ENCODE measurements at places on chromosomes 5 and 9.

GRCh38 chr5:65892801-65893200 lies 33.6 kb upstream of the ERBIN start:
- DNase-seq = no peak

DNA sequence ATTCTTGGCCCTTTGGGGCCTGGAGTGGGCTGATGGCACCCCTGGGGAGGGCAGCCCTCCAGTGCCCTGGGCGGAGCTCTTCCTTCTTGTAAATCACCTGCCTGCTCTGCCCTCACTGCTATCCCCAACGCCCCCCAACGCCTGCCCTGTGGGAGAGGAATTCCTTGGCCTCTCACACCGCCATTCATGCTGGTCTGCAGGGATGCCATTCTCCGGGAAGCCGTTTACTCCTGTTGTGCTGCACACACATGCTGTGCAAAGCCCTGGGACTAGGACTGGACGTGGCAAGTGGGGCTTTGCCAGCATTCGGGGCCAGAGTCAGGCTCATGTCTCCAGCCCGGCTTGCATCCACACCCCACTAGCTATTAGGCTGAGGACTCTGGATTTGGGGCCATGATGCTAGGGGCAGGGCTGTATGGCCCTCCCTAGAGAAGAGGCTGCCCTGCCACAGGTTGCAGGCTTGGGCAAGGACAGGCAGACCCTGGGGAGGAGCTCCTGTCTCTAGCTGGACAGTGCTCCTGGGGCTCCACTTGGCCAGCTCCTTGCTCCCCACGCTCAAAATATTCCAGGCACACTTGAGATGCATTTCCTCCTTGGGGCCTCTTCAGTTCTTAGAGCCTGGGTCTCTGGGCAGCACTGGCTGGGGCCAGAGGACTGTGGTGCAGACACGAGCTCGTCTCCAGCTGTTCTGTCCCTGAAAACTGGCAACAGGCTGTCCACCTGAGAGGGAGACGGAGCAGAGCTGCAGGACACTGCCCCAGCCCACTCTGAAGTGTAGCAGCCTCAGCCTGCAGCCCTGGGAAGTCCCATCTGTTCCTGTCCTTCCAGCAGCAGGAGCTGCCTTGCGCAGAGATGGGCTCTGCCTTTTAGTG lies 226.9 kb downstream of the CACNA1B start:
- DNase-seq = no peak

GRCh38 chr9:114250648-114251047 lies 72.2 kb upstream of the ORM1 start:
- DNase-seq = no peak

DNA sequence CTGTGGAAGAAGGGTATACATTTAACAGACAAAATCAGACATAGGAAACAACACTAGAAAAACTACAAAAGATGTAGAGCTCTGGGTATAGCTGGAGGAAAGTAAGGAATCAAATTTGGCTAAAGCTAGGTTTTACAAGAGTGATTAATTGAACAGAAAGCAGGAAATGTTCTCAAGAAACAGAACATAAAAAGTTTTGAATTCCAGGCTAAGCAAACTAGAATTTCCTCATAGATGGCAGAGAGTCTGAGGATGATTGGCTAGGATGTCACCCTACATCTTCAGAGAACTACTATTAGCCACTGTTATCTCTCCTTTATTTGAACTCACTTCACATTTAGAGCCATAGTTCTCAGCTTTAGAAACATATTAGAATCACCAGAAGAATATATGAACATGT lies 502.1 kb upstream of the PAPPA start:
- DNase-seq = no peak

- DNase-seq = no peak
Observed at GRCh38 chr5:10352430-10353240, 860 bp upstream of the MARCHF6 start.

- DNase-seq = no peak
Observed at GRCh38 chr5:107887166-107887943, 216.6 kb upstream of the EFNA5 start.

DNA sequence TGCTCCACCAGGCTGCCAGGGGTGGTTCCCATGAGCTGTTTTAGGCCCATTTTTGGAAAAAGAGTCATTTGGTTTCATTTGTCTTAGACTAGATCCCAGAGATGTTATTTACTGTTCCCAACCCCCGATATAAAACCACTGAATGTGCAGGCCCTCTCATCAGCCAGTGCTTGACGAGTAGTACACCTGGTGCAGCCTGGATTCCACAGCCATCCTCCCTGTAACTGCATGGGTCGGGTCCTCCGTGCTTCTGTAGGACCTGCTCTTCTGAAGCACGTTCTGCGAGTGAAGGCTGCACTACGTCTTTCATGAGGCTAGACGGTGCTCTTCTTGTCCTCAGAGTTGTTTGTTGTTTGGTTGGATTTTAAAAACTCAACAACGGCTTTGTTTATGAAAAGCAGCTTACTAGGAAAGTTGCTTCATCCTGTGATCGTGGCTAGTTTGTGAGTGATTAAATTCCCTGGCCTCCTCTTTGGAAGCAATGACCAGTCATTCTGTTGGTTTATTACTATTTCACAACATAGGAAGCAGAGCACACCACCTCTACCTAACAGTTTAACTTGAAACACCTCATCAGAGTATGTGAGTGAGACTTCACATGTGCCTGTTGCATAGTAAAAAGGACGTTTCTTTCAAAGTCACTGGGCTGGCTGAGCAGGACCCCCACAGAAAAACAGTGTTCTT lies 135.2 kb downstream of the AOPEP start:
- no peak for DNase-seq

- DNase-seq = no peak
Observed at GRCh38 chr5:155649666-155650065, 636.1 kb downstream of the KIF4B start.

DNA sequence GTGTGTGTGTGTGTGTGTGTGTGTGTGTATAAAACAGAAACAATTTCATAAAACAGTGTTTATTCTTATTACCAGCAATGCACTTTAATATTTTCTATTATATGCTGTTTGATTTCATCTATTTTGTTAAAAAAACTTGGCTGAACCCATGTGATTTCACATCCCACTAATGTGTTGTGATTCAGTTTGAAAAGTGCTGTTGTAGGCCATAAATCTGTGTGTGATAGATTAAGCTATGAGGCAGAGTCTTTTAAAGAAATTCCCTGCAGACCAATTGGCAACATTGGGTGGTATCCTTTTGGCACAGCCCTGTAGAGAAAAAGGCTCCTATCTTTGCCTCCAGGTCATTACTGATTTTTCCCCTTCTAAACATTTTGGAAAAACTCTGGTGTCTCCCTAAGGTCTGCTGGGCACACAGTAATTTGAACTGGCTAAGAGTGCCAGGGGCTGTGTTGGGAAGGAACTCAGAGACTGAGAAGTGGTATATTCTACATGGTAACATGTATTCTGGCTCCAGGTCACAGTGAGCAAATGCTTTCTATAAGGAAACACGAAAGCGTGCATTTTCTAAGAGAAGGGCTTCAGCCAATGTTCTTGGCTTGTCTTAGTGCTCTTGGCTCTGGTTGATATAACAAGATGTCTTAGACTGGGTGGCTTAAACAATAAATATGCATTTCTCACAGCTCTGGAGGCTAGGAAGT lies 4.5 kb downstream of the CAMK4 start:
- DNase-seq = no peak

DNA sequence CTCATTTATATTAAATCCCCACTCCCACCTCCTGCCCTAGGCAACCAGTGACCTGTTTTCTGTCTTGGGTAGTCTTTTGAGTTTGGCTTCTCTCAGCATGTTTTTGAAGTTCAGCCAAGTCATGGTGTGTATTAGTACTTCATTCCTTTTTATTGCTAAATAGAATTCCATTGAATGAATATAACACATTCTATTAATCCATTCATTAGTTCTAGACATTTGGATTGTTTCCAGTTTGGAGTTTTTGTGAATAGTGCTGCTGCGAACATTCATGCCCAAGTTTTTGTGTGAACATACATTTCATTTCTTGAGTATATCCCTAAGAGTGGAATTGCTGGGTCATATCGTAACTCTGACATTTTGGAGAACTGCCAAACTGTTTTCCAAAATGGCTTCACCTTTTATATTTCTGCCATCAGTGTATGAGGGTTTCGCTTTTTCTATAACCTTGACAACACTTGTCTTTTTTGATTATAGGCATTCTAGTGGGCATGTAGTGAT lies 2.7 kb downstream of the ZNF346 start:
- DNase-seq = no peak

GRCh38 chr9:89744730-89745129 lies 139.9 kb downstream of the GADD45G start:
- no peak for DNase-seq

GRCh38 chr9:76531231-76531780 lies 72.3 kb downstream of the GCNT1 start:
- DNase-seq = no peak

- no peak for DNase-seq
Observed at GRCh38 chr5:99460701-99461100, 531.9 kb upstream of the CHD1 start.

DNA sequence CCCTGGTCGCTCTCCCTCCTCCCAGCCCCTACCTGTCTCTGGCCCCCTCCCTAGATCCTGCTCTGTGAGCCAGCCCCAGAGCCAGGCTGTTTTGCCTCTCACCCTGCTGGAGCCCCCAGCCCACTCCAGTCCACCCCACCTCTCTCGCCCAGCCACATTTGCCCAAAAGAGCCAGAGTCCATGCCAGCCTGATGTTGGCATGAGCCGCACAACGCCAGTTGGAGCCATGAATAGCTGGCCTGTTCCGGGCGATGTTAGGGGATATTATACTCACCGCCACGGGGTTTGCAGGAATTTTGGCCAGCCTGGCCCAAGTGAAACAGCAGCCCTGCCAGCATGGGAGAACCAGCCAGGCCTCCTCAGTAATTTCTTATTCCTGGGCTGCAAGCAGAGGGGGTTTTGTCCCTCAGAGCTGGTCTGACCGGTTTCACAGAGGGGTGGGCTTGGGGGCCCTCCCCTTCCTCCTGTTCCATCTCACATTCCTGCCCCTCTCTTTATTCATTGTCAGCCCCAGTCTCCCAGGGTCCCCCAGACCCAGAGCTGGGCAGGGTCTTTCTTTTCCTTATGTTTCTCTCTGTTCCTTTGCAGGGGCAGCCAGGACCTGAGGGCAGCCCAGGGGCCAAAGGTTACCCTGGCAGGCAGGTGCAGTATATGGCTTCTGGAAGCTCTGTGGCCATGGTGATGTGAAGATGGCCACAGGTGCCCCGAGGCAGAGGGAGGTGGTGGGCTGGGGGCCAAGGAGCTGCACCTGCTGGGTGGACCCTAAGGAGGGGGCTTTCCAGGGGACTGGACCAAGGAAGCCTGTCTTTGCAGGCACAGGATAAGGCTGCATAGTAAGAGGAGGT lies 50.1 kb downstream of the COL27A1 start:
- DNase-seq = no peak

DNA sequence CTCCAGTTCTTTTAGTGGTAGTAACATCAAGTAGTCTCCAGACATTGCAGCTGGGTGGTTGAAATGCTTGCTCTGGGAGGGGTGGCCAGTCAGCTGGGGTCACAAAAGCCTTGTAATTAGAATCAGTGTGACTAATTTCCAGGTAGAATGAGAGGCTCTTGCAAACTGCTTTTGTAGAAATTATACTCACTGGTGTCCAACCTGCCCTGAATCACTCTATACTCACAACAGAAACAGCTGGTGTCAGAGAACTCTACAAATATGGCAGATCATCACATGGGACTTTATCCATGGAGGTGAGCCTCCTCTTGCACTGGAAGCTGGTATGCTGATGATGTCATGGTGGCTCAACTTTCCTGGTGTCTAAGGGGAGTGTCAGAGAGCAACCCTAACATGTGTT lies 71.3 kb downstream of the SH3TC2 start:
- no peak for DNase-seq

DNA sequence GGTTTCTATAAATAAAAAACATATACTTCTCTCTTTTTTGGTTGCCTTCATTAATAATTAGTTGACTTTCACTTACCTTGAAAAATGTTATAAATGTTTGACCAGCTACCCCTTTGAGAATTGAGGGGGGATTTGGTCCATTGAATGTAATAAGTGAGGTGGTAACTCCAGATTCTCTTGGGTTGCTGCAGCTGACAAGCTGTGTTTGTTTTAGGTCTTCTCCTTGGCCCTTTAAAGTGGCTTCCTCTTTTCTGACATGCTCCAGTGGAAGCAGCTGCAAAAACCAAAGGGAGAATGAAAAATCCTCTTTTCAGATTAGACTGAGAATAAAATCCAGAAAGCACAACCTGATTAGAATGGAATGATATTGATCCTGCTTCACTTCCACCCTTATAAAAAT lies 410.5 kb downstream of the TMEM38B start:
- no peak for DNase-seq

DNA sequence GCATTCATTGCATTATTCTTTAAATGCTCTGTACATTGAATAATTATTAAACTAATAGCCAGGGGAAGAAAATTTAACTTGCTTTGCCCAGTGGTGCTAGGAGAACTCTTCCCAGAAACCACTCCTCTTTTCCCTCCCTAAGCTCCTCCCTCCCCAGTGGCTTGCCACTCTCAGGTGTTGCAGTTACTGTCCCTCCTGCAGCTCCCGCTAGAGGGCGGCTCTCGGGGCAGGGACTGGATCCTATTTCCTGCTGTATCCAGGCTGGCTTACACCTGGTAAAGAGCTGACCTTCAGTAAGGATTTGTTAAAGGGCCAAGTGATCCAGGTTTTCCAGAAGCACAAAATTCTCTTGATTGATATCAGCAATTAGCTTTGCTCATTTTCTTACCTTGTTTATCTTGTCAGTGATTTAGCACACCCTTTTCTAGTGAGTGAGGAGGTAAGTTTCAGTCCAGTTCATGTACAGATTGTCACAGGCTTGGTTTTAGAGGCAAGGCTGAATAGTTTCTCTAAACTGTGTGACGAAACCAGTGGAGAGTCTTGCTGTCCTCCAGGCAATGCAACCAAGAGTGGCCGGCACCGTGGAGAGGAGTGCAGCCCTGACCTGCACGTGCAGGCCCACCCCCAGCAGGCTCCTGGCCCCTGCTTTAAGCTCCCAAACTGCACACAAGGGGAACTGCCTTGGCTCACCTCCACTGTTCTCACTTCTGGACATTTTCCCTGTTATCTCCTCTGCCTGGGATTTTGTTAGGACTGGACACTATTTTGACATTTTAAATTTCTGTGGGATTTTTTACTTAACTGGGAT lies 423.8 kb downstream of the SPOCK1 start:
- DNase-seq = no peak

- no peak for DNase-seq
Observed at GRCh38 chr9:136551401-136552116, 5.7 kb upstream of the NOTCH1 start.

GRCh38 chr9:89935801-89936200 lies 331.0 kb downstream of the GADD45G start:
- no peak for DNase-seq

DNA sequence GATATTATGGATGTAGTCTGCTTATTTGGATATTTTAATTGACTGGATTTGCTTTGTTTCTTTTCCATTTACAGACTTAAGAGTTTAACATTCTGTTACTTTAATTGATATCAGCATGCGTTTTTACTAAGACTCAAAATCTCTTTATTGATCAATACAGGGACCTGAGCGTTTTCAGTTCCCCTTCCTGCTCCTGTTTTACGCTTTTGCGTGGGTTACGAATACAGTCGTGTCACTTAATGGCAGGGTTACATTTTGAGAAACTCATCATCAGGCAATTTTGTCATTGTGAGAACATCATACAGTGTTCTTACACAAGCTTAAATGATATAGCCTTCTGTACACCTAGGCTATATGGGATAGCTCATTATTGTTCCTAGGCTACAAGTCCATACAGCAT lies 65.2 kb downstream of the PBX3 start:
- no peak for DNase-seq
